ENCODE measurements at places on chromosomes 2 and 18.

- DNase-seq = no peak
Measured at GRCh38 chr18:3874125-3874524, 424.2 kb downstream of the TGIF1 start.

DNA sequence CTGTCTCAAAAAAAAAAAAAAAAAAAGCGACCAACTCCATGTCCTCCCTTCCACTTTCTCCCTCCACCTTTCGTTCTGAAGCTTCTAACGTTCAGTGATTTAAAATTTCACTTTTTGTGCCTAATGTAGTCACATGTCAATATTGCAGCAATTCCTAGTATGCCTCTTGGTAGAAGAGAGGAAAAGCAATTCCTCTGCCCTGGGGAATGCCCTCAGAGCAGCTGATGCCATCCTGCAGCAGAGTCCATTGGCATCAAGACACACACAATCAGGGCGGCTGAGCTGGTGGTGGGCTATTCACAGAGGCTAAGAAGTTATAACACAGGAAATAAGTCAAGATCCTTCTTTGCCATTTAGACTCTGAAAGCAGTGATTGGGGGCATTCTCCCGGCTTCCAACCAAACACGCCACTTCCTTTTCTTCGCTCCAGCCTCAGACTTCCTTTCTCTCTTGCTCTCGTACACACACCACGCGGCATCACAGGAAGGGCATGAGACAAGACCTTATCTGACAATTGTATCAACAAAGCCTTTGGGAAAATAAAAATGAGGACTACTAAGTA, 71.9 kb downstream of the MOGAT1 start:
- DNase-seq = peak; percentile 32

DNA sequence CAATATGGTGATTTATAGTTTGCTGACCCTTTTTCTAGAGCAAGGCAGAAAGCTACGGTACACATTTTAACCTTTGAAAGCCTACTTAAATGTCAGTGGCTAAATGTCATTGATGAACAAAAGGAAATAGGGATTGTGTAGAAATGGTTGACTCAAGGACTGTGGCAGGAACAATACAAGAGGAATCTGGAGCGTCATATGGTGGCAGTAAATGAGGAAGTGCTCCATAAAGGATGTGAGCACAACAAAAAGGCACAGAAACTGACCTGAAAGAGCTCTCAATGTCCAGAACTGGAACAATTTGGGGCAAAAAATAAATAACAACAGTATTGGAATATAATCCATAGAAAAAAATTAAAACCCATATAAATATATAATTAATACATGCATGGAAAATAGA, 443.9 kb upstream of the VRK2 start:
- no peak for DNase-seq

- no peak for DNase-seq
Measured at GRCh38 chr2:117858892-117859531, 44.5 kb downstream of the DDX18 start.

DNA sequence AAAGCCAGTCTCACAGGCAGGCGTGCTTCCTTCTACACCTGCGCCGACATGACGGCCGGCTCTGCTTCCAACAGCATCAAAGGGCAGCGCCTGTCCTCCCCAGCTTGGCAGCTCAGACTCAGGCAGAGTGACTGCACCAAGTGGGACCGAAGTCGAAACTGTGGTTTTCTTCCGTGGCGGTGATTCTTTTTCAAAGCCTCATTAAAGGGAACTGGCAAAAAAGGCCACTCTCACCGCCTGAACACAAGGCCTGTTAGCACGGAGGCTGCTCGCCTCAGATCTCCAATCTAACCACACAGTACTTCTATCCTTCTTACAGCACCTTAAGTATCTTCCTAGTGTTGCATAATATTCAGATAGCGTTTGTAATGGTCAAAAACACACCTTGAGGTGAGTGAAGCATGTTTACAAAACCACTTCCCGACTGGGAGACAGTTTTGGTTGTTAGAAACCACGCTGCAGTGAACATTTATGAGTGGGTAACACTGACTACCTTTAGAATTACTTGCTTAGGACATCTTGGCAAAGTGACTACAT, 236.4 kb downstream of the HDAC4 start:
- no peak for DNase-seq

DNA sequence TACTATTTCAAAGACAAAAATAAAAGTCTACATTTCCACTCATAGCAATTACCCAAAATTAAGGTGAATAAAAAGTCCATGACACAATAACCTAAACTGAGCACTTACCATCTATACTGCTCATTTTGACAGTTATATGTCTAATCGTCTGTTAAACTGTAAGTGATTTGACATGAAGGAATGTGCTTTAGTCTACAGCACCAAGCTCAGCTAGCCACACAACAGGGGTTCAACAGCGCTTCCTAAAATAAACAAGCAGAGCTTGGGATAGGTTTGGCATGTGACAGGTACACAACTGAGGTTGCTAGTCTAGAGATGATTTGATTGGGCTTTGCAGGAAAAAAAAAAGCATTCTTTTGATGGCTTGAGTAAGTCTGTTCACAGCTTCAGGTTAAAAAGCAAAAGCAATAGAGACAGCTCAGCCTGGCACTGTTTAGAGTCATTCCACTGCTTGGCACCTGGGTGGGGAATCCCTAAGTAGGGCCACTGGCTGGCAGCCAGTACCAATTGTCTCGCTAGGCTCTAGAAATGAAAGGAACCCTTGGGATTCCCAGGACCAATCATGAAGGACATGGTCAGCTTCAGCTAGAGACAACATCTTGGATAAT, 78.6 kb downstream of the BARD1 start:
- peak; percentile 4 for DNase-seq

GRCh38 chr18:45688833-45689232, 35.1 kb upstream of the SLC14A1 start:
- no peak for DNase-seq

GRCh38 chr18:13730481-13730880, 4.0 kb downstream of the RNMT start:
- DNase-seq = no peak

GRCh38 chr2:205783872-205784499, 101.7 kb downstream of the NRP2 start:
- DNase-seq = no peak

GRCh38 chr18:44927127-44927849, 246.6 kb downstream of the SETBP1 start:
- DNase-seq = peak; percentile 82

DNA sequence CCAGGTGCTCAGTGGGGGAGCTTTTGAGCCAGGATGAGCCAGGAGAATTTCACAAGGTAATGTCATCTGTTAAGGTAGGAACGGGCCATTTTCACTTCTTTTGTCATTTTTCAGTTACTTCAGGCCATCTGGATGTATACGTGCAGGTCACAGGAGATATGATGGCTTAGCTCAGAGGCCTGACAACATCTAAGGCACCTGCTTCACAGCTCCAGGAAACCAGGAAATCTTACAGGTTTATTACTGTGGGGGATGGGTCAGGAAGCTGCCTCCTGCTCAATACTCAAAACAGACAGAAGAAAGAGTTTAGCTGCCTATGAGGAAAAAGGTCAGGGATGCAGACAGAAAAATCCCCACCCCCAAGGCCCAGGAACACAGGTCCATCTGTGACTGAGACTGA, 364.3 kb upstream of the LRP1B start:
- no peak for DNase-seq

DNA sequence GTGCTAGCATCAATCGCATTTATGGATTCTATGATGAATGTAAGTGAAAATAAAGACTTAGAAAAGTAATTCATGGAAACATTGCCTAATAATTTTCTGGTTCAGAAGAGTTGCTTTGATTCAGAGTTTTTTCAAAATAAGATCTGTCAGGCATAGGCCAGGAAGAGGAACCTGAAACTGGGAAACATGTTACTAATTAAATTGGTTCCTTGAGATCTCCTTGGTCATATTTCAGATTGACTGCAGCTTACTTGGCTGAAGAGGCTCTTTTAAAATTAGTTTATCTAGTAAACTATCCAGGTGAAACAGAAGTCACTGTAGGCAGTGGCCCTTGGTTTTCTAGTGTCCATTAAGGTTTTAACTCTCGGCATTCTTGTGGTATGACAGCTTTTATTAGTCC, 27.4 kb downstream of the PPP1CB start:
- no peak for DNase-seq

GRCh38 chr2:96104487-96104861, 11.9 kb downstream of the ADRA2B start:
- DNase-seq = no peak

DNA sequence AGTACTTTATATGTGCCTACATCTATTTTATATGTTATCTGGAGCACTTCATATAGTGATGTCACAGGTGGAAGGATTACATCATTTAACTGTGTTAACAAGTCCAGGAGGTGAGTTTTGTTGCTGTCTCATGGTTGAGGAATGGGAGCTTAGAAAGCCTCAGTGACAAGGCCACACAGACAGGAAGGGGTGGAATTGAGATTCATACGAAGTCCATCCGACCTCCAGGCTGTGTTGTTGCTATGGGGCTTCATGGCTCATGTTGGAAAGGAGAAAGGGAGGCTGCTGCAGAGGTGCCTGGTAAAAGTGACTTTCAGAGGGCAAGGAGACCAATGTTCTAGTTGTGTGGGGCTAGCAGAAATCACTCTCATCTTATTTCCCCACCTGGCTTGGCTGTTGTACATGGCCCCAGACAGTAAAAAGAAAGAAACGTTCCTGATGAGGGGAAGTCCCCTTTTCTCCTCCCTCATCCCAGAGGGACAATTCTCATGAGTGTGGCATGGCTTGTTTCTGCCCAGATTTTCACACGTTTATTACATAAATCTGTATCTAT, 31.0 kb upstream of the GREB1 start:
- peak; percentile 17 for DNase-seq

DNA sequence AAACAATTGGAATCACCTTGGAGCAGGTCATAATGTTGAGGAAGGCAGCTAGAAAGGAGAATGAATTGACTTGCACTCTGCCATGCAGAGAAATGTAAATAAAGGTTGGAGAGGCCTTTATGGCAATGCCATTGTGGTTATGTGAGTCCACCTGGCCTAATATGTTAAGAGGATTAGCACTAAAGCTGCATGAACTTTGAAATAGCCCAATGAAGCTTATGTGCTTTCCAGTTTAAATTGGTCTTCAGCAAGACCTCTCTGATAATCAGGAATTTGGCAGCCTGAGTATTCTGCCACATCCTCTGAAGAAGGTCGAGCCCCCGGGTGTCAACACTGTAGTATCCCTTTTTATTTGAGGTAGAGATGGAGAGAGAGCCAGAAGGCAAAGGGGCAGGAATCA, 464.9 kb downstream of the CDH2 start:
- no peak for DNase-seq

DNA sequence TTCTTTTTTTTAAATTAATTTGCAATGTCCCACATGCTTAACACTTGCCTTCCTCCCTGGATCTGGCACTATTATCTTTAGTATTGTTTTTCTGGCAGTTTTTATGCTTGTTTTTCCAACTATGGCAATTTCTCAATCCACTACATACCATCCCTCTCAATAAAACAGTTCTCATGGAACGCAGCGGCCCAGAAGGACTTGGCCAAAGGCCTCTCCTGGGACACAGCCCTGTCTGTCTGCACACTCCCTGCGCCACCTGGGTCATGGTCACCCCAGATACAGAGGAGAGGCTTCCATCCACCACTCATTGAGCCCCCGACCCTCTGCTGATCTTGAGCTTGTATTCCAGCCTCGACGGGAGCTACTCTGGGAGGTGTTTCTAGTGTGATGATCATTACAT, 91.2 kb downstream of the TWIST2 start:
- peak; percentile 20 for DNase-seq

DNA sequence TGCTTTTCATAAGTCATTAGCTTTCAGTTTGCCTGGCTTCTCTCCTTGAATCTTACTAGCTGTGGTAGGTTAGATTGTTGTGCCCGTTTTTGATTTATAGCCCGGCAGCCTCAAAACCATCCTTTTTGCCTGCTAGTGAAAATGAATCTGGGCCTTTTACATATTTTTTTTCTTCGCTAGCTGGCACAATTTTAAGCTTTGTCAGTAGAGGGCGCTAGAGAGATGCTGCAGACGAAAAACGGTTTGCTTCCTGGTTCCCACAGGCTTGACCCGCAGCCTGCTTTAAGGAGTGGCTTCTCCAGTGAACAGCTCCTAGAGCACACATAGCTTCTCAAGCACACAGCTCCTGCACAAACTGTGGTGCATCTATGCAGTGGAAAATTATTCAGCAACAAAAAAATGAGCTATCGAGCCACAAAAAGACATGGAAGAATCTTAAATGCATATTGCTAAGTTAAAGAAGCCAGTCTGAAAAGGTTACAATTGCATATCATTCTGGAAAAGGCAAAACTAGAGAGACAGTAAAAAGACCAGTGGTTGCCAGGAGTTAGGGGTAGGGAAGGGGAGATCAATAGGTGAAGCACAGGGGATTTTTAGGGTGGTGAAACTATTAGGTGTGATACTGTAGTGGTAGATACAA, 47.9 kb downstream of the E2F6 start:
- no peak for DNase-seq

- DNase-seq = no peak
Measured at GRCh38 chr2:147499785-147500184, 345.0 kb upstream of the ACVR2A start.

- no peak for DNase-seq
Measured at GRCh38 chr2:212385241-212385640, 153.4 kb downstream of the ERBB4 start.

DNA sequence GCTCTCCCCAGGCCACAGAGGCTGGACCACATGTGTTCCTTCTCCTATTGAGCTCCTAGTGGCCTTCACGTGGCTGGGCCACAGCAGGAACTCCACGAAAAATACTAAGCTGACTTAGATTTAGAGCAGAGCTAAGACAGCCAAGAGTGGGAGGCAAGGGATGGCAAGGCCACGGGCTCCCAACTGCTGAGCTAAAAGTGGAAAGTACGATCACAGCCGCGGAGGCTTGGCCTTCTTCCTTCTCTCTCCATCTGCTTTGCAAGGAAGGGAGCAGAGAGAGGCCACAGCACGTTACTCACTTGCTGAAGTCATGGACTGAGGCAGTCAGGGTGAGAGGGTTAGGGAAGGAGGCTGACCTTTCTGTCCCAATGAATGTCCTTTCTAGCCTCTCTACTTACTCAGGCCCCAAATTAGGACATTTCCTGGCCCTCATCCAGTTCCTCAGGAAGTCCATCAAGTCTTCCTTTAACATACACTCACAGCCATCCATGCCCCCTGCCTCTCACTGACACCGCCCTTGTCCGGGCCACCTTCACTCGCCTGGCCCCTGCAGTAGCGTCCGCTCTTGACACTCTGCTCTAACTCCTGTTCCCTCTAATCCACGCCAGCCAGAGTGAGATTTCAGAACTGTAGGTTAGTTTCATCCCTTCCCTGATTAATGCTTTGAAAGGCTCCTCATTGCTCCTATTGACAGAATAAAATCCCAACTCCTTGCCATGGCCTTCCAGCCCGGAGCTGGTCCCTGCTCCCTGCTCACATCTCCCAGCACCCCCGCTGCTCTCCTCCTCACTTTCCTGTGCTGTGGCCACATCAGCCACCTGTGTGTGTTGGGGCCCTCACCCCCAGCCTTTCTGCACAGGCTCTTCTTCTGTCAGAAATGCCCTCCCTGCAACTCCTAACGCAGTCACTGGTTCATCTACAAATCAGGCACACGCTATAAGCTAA, 204.2 kb downstream of the CYP26B1 start:
- DNase-seq = no peak

DNA sequence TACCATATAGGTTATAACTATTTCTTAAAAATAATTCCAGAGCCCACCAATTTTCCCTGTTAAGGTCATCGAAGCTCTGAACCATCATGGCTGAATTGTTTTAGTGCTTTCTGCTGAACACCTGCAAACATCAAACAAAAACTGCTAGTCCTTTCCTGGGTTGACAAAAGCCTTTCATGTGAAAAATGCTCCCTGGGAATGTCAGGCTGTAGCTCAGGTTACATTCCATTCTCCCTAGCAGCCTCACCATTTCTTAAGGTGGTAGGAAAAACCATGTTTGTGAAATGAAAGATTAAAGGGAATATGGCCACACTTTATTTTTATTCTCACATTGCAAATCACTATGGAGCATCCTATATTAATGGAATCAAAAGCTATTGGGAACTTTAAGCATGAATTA, 5.7 kb downstream of the TCF4 start:
- DNase-seq = no peak

All from fibroblast of skin of back (primary cell).